MM.1S (cell line): ENCODE measurements at places on chromosomes 11 and 22.
A peak's percentile ranks its signal among the peaks of the same experiment; 100 is the strongest.

- no peak overlapping the region for H3K27ac ChIP-seq
- H3K4me3 ChIP-seq, result no peak overlapping the region
- no peak for DNase-seq
- H3K4me1 ChIP-seq, result no peaks in the 10 kb centered on the region
Observed at GRCh38 chr11:118536726-118537125, 5.7 kb downstream of the TMEM25 start.

DNA sequence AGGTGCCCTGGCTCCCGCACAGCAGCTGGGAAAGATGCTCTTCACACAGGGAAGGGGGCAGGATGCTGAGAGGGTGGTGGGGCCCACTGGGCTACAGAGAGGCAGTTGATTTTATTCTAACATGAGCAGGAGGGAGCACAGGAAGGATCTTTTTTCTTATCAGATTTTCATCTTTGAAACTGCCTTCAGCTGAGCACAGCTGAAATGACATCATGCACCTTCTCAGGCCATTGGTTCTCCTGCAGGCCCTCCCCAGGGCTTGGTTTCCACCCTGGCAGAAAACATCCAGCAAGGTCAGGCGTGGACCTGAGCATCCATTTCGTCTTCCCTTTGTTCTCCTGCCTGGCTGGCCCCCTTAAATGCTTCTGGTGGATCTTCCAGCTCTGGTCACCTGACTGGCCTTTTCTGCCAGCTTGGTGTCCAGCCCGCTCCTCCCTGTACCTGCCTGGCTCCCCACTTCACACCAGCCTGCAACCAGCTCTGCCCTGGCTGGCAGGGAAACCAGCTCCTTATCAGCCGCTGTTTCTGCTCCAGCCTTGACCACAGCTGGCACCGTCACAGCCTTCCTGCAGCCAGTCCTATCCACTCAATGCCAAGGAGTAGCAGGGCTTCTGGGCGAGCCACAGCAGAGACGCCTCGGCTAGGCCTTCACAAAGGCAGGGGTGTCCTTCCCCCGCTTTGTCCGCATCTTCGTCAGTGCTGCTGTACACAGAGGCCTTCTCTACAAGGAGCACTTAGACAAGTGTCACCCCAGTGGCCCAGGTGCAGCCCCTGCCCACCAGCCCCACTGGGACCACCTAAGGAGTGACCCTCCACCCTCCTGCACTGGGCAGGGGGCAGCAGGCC is 36.5 kb downstream of the TOM1 start:
- no peaks in the 10 kb centered on the region for H3K4me1 ChIP-seq
- DNase-seq, result no peak
- H3K27me3 ChIP-seq, result no peaks in the 10 kb centered on the region

DNA sequence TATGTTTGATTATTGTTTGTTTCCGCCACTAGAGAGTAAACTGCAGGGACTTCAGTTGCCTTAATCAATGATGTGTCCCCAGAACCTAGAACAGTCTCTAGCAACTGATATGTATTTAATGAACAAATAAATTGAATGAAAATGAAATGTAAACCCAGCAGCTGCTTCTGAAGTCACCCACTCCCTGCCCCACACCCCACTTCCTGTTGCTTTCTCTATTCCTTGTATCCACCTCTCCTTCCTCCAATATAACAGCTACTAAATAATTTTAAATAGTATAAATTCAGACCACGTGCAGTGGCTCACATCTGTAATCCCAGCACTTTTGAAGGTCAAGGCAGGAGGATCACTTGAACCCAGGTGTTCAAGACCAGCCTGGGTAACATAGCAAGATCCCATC is 15.8 kb downstream of the MYH9 start:
- no peak overlapping the region for H3K4me3 ChIP-seq
- H3K36me3 ChIP-seq, result peaks cover 11% of the 10 kb centered on the region
- H3K27ac ChIP-seq, result no peak overlapping the region
- no peaks in the 10 kb centered on the region for H3K27me3 ChIP-seq
- DNase-seq, result no peak

DNA sequence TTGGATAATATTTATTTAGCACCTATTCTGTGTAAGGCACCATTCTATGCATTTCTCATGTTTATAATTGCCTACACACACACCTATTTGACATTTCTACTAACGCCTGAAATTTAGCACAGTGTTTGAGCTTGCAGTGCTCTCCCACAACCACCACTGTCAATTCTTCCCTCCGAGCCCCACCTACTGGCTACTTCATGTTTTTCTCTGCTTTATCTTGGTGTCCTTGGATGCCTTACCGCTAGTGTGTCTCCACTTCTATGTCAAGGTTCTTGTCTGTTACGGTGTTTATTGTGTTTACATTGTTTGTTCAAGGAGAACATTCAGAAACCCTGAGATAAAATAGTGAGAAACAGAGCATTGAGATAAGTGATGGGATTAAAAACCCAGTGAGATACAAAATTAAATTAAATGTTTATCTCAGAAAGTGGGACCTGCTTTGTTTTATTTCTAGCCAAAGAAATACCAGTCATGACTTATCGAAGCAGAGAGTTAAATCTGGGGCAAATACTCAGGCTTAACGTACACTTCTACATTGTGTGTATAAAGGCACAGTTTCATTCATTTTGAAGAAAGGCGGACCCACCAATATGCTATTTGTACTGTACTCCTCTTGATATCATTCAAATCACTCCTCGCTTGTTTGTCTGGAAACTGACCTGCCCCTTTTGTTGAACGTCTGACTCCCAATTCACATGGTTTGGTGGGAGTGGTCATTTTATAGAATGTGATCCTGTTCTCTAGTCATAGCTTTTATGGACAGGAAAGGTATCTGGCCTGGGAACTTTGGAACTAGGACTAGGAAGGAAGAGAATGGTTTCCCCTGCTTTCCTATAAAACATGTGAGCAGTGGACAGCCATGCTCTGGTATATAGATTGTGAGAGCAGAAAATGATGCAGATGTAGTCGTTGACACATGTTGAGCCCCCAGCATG is 39.2 kb upstream of the SLC36A4 start:
- H3K27me3 ChIP-seq, result no peaks in the 10 kb centered on the region
- H3K27ac ChIP-seq, result no peak overlapping the region
- no peaks in the 10 kb centered on the region for H3K36me3 ChIP-seq
- no peaks in the 10 kb centered on the region for H3K4me1 ChIP-seq
- H3K4me3 ChIP-seq, result no peak overlapping the region

DNA sequence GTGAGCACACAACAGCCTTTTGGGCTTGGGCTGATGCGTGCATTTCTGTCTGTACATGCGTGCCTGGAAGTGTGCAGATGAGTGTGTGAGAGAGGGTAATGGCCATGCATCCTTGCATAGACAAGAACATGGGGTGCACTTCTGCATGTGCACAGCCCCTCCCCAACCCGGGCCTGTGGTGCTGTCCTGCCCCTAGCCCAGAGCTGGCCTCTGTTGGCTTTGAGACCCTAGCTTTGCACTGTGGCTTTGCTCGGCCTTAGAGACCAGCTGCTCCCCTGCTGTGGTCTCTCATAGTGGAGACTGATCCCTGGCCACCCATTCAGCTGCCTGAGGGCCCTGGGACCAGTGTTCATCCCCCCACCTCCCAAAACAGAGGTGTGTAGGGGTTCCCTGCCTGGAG is 25.4 kb downstream of the ST3GAL4 start:
- H3K36me3 ChIP-seq, result no peaks in the 10 kb centered on the region
- no peaks in the 10 kb centered on the region for H3K27me3 ChIP-seq
- no peaks in the 10 kb centered on the region for H3K4me1 ChIP-seq
- H3K27ac ChIP-seq, result no peak overlapping the region

GRCh38 chr11:57313071-57313787 is 11.5 kb downstream of the TNKS1BP1 start:
- H3K36me3 ChIP-seq, result no peaks in the 10 kb centered on the region
- H3K27me3 ChIP-seq, result no peaks in the 10 kb centered on the region

DNA sequence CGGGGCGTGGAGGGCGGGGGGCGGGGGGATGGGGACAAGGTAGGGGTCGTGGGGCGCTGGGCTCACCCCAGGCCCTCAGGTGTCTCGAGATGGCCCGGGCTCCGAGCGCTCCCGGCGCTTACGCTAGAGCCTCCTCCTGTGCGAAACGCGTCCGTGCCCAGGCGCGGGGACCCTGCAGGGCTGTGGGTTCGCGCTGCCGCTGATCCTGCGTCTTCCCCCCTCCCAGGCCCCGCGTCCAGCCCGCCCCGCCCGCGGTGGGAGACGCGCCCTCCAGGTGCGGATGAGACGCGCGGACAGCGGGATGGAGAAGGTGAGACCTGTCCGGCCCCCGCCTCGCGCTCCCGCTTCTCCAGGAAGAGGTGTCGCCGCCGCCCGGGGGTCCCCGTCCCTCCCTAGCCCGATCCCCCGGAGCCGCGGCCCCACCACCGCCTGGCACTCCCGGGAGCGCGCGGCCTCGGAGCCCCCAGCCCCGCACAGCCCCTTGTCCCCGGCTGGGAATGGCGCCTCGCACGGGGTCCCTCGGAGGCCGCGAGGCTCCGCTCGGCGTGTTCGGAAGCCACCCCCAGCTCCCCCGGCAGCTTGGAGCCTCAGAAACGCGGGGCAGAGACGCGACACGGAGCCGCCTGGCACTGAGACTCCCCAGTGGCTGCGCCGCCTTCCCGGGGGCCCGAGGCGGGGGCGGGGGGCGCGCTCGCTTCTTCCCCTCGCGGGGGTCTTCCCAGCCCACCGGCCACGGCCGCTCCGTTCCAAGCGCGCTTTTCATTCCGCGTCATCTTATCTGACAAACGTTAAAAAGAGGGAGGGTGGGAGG is 27.6 kb upstream of the TOLLIP start:
- H3K36me3 ChIP-seq, result no peaks in the 10 kb centered on the region
- H3K27me3 ChIP-seq, result peaks cover 13% of the 10 kb centered on the region
- no peak for DNase-seq
- H3K4me3 ChIP-seq, result no peak overlapping the region
- no peak overlapping the region for H3K27ac ChIP-seq

GRCh38 chr22:20825624-20826023 is 33.0 kb downstream of the PI4KA start:
- DNase-seq, result no peak
- no peak overlapping the region for H3K4me3 ChIP-seq
- H3K4me1 ChIP-seq, result no peaks in the 10 kb centered on the region
- H3K27me3 ChIP-seq, result no peaks in the 10 kb centered on the region
- no peak overlapping the region for H3K27ac ChIP-seq

GRCh38 chr11:69199583-69200315 is 44.0 kb downstream of the SMIM38 start:
- no peak overlapping the region for H3K27ac ChIP-seq
- no peak overlapping the region for H3K4me3 ChIP-seq
- H3K27me3 ChIP-seq, result peaks cover 95% of the 10 kb centered on the region

DNA sequence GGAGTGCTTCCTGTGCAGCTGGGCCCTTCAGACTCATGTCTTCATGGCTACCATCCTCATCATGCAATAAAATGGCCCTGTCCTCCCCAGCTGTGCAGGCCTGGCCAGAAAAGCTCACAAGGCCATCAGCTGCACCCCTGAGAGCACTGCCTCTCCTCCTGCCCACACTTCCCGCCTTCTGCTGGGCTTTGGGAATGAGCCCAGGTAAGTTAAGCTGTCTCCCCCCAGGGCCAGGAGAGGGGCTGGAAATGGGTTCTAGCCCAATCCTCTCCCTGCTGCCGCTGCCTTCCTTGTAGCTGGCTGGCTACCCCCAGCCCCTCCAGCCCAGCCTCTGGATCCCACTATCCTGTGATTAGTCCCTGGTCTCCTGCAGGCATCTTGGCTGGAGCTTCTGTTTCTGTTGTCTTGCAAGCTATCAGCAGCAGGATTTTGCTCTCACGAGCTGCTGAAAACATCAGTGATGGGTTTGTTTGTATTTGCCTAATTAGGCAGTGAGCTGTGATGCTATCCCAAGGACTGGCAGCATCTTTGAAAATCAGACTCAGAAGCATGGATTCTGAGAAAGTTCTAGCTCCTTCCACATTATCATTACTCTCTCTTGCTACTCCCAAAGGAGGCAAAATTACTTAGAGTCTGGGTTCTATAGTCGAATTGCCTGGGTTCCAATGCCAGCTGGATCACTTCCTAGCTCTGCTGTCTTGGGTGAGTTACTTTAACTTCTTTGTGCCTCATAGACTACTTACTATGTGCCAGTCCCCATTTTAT is 168.1 kb downstream of the ST3GAL4 start:
- no peak for DNase-seq
- H3K4me1 ChIP-seq, result no peaks in the 10 kb centered on the region
- H3K27me3 ChIP-seq, result no peaks in the 10 kb centered on the region
- no peak overlapping the region for H3K27ac ChIP-seq

DNA sequence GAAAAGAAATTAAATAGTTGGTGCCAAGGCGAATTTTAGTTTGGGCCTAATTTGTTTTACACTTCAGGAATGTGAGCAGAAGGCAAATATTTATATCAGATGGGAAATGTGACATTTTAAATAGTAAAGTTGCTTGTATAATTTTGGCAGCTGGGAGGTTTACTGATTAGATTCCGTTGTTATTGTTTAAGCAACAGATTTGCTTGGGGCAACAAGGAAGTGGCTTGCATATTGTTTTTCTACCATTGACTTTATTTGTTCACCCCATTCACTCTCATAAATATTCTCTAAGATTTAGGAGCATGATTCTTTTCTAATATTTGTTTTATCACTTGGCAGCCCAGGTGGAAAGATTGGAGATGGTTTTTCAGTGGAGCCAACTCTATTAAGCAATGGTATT is 40.5 kb upstream of the RAG2 start:
- H3K36me3 ChIP-seq, result no peaks in the 10 kb centered on the region
- H3K4me3 ChIP-seq, result no peak overlapping the region
- no peak overlapping the region for H3K27ac ChIP-seq
- DNase-seq, result no peak
- H3K27me3 ChIP-seq, result no peaks in the 10 kb centered on the region
- H3K4me1 ChIP-seq, result no peaks in the 10 kb centered on the region

GRCh38 chr11:27497284-27497866 is 9.2 kb downstream of the LIN7C start:
- peaks cover 11% of the 10 kb centered on the region; the same call in 1 of the 2 replicates for H3K36me3 ChIP-seq
- 0 out of 2 replicates have a peak, but pooled peaks cover 3% of the 10 kb centered on the region for H3K4me1 ChIP-seq
- no peaks in the 10 kb centered on the region for H3K27me3 ChIP-seq
- DNase-seq, result peak; percentile 41
- H3K4me3 ChIP-seq, result no peak overlapping the region

DNA sequence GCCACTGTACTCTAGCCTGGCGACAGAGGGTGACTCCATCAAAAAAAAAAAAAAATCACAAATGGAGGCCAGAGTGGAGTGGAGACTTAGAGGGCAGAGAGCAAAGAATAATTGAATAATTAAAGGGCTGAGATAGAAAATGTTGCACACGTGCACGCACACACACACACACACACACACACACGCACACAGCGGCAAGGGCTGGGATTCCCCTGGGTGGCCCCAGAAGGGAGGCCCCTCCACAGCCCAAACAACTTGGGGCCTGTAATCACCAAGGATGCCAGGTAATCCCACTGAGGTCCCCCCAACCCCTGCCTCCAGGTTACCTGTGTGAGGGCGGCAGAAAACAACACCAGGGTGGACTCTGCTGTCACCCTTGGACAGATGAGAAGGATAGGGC is 12.0 kb upstream of the DGKZ start:
- H3K36me3 ChIP-seq, result no peaks in the 10 kb centered on the region
- no peak overlapping the region for H3K27ac ChIP-seq
- H3K27me3 ChIP-seq, result peaks cover 53% of the 10 kb centered on the region
- no peak overlapping the region for H3K4me3 ChIP-seq
- DNase-seq, result no peak
